ENCODE measurements at places on chromosomes 16 and 17.

DNA sequence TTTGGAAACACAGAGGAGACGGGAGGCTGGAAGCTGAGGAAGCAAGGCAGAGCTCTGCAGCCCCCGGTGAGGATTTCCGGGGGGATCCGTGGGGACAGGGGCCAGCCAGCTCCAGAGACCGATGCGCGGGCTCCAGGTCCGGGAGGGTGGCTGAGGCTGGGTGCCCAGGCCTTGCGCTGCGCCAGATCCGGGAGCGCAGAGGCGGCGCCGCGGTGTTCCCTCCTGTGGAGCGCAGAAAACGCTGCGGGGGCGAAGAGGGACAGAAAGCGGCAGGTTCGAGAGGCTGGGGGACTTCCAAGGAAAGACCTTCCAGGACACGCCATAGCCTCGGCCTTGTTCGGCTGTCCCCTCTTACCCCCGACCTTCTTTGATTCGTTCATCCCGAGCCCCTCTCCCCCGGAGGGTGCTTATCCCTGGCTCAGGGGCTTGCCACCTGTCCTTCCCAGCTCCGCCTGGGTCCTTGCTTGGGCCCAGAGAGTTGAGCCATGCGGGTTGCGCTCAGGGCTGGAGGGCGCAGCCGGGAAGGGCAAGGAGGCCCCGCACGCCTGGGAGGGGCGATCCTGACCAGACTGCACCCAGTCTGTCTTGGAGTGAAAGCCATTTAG, 697 bp upstream of the SHISA9 start:
- no peak for DNase-seq

DNA sequence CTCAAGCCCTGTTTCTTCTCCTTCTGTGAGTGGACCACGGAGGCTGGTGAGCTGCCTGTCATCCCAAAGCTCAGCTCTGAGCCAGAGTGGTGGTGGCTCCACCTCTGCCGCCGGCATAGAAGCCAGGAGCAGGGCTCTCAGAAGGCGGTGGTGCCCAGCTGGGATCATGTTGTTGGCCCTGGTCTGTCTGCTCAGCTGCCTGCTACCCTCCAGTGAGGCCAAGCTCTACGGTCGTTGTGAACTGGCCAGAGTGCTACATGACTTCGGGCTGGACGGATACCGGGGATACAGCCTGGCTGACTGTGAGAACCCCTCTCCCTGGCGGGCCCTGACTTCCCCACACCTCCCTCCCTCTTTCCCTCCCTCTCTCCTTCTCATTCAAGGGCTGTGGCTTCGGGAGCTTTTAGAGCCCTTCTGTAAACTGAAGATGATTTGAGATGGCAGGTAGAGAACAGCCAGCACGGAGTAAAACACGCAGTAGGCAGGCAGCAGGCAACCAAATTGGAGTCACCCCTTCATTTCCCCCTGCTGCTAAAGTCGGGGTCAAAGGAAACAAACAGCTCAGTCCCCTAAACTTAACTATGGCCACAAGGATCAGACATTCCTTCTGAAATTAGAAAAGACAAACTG, 3.9 kb downstream of the SPACA3 start:
- no peak for DNase-seq

GRCh38 chr17:46963571-46963970, 15.5 kb downstream of the RPRML start:
- DNase-seq = no peak

GRCh38 chr16:48101069-48101674, 54.6 kb downstream of the ABCC12 start:
- no peak for DNase-seq

DNA sequence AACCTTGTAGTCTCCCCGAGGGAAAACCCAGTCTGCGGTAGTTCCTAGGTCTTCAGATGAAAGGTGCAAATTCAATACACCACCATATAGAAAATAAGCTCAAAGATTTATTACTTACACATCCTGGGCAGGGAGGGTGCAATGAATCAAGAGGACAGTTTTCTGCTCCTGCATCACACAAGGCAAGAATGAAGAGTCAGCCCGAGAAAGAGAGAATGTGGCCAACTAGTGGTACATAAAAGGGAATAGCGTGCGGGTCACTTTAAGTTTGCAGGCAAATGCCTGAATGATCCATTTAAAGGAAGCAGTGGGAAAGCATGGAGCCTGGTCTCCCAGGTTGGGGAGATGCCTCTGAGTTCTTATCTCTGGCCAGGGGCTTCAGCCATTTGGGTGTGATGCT, 403.4 kb downstream of the GRIN2A start:
- no peak for DNase-seq

GRCh38 chr16:57639172-57639887, 10.9 kb downstream of the ADGRG1 start:
- no peak for DNase-seq

GRCh38 chr16:75477680-75478473, 13.4 kb upstream of the TMEM170A start:
- no peak for DNase-seq

Data from T-helper 2 cell (primary cell).